ENCODE measurements at places on chromosomes 11 and 22.

DNA sequence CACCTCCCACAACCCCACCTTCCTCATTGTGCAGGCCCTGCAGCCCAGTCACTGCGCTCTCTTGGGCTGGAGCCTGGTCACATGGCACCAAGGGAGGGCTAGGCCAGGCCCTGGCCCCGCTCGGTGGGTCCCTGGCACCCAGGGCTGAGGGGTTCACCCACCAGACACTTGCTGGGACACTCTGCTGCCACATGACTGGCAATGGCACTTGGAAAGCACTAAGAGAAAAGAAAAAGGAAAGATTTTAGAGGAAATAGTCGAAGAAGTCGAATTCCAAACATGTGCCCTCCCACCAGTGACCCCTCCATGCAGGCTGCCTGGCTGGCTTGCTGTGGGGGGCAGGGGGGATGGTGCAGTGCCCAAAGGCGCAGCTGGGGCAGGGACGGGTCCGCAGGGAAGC lies 12.3 kb upstream of the TTLL8 start:
- no peak for DNase-seq

DNA sequence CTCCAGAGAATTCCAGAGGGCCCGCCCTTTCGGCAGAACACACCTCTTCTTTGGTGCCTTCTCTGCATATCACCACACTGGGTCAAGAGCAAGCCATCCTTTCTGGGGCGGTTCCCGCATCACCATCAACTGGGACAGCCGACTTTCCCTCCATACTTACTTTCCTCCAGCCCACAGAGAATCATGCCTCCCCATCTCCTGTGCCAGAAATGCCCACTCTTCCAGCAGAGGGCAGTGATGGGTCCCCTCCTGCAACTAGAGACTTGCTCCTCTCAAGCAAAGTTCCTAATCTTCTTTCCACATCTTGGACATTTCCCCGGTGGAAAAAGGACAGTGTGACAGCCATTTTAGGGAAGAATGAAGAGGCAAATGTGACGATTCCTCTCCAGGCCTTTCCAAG lies 157.7 kb downstream of the C11orf91 start:
- DNase-seq = no peak

GRCh38 chr22:37741312-37741795 lies 44.5 kb downstream of the TRIOBP start:
- no peak for DNase-seq

DNA sequence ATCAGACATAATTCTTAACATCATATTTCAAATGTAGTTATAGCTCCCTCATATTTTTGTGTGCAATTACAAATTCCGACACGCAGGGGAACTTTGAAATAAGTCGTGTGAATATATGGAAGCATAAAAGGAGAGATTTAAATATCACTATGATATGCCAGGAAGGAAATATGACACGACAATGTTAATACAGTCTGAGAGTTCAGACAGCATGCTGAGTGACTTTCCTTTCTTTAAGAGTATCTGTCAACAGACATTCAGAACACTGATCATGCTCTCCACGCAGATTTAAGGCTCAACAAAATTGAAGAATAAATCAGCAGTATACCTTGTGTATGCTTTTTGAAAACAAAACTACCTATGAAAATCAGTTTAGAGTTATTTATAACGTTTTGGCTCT lies 232.6 kb upstream of the CARD18 start:
- DNase-seq = no peak

DNA sequence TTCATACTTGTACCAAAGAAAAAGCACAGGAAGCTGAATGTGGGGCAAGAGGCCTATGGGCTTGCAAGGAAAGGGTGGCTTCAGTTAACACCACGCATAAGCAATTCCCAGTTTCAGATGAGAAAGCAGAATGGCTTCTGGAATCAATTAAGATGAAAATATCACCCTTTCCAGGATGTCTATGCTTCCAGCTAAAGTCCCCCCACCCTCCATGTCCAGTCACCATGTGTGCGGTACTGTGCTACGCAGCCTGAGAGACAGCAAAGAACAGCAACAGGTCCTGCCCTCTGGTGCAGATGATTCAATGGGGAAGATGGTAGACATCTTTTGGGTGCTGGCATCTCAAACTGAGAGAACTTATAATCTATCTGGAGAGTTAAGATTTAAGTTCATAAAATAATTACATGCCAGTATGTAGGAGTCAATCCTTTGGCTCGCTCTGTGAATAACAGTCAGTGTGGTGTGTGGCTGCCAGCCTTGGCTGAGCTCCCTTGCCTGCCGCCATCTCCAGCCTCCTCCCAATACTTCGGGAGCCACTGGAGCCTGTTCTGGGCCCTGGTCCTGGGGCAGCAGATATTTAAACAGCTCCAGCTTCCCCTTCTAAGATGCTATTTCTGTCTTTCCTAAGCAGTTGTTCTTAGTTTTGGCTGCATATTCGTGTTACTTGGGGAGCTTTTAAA lies 44.5 kb downstream of the ME3 start:
- no peak for DNase-seq

GRCh38 chr11:73429121-73429750 lies 53.0 kb downstream of the RELT start:
- no peak for DNase-seq

DNA sequence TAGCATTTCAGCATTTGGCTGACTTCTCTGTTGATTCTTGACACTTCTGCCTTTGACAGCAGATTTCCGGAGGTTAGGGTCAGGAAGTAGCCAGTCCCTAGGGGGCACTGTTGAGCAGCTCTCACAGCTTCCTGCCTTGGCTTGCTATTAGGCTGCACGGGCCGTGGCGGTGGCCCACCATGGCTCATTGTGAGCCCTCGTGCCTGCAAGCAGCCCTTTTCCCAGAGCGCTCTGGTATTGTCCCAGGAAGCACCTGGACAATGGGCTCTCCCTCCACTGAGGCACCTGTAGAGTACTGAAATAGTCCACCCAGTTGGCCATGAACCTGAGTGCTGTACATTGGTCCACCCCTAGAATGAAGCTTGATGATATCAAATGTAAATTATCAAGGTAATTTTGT lies 100.2 kb upstream of the GAL start:
- peak; percentile 36 for DNase-seq

GRCh38 chr11:95668131-95668530 lies 121.5 kb downstream of the FAM76B start:
- no peak for DNase-seq

DNA sequence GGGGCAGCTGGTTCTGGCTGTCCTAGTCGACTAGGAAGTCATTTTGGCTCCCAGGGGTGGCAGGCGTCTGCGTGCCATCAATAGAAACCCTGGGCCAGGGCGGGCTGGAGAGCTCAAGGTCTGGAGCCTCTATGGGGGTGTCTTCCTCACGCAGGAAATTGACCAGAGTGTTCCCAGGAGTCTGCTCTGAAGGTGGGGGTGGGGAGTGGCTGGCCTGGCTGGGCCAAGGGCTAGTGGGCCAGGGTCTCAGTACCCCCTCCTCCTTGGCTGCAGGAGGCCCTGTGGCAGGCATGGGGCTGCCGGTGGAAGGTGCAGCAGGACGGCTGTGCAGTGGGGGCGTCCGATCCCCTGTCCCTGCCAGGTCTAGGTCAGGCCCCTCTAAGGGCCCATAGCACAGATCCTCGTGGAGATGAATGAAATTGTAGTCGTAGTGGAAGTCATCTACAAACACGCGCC lies 64.6 kb downstream of the ARFGAP3 start:
- DNase-seq = no peak

- no peak for DNase-seq
These were observed 89.8 kb upstream of the PARVA start for GRCh38 chr11:12287374-12288211.

DNA sequence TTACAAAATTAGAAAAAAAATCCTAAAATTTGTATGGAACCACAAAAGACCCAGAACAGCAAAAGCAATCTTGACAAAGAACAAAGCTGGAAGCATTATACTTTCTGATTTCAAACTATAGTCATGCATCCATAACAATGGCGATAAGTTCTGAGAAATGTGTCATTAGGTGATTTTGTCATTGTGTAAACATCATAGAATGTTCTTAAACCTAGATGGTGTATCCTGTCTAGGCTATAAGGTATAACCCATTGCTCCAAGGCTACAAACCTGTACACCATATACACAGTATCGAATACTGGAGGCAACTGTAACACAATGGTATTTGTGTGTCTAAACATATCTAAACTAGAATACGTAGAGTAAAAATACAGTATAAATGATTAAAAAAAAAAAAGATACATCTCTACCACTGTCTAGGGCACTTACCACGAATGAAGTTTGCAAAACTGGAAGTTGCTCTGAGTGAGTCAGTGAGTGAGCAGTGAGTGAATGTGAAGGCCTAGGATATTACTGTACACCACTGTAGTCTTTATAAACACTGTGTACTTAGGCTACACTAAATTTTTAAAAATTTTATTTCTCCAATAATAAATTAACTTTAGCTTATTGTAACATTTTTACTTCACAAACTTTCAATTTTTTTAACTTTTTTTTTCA lies 18.1 kb upstream of the SC5D start:
- no peak for DNase-seq

- no peak for DNase-seq
These were observed 76.9 kb upstream of the PITPNB start for GRCh38 chr22:27995801-27996528.

DNA sequence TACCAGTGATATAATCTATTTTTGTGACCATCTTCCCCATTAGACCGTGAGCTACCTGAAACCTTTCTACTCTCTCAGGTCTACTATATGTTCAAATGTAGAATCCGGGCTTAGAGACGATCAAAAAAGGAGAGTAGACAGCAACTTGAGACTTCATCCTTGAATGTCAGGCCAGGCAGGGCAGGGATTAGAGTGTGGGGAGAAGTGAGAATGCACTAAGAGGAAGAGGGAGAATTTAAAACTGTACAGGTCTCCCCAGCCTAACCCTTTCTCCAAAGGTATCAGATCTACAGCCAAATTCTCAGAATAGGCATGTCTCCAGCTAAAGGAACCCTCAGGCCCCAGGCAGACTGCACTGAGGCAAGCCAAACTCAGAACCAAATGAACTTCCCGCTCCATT lies 935 bp downstream of the LAMTOR1 start:
- DNase-seq = no peak

DNA sequence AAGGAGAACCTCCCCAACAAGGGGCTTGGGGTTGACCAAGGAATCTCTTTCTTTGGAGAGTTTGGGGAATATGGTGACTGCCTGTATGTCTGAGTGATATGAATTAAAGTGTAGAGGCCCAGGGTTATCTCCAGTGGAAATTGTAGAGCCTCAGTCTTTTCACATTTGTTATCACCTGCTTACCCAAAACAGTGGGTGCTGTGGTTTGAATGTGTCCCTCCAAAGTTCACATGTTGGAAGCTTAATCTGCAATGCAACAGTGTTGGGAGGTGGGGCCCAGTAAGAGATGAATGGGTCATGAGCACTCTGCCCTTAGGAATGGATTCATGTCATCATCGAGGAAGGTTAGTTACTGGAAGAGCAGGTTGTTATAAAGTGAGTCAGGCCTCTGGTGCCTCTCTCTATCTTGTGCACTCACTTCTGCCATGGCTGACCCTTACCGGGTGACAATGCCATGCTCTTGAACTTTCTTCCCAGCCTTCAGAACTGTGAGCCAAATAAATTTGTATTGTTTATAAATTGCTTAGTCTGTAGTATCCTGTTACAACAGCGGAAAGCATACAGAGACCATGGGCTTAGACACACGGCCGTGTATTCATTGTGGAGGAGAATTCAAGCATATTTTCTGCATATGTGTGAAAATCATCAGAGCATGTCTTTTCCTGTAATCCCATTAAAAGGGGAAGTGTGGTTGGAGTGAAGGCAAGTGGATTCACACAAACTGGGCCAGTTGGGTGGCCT lies 114.1 kb upstream of the TBCEL start:
- no peak for DNase-seq

- DNase-seq = peak; percentile 8
These were observed 88.6 kb upstream of the CRYBB3 start for GRCh38 chr22:25110846-25111578.

GRCh38 chr22:49779211-49779610 lies 48.5 kb downstream of the BRD1 start:
- DNase-seq = no peak

- no peak for DNase-seq
These were observed 28.6 kb downstream of the PPARA start for GRCh38 chr22:46178755-46179505.

GRCh38 chr22:25493794-25494193 lies 70.7 kb upstream of the GRK3 start:
- no peak for DNase-seq

- DNase-seq = peak; percentile 27
These were observed 85.3 kb upstream of the SYT13 start for GRCh38 chr11:45371251-45372115.

DNA sequence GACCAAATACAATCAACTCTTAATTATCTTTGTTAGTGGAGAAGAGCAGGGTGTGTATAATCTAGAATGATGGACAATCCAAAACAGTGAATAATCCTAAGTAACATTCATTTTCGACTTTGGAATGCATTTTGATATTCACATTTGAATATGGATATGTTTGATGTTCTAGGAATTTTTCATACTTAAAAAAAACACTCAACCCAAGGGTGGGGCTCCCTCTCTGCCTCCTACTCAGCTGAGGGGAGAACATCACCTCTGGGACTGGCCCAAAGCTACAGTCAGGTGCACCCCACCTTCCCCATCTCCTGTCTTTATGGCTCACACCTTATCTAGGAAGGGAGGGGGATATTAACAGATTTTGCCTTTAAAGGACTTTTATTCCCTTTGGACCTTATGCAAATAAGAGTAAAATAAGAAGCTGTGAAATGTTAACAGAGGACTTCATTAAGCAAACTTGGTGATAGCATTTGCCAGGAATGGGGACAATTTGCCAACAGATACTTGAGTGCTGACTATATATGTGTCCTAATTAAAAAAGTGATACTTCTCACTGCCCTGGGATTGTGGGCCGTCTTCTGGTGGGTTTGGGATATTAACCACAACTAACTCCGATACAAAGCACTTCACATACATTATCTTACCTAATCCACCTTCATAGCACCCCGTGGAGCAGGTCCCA lies 187.0 kb downstream of the ST3GAL4 start:
- DNase-seq = no peak

DNA sequence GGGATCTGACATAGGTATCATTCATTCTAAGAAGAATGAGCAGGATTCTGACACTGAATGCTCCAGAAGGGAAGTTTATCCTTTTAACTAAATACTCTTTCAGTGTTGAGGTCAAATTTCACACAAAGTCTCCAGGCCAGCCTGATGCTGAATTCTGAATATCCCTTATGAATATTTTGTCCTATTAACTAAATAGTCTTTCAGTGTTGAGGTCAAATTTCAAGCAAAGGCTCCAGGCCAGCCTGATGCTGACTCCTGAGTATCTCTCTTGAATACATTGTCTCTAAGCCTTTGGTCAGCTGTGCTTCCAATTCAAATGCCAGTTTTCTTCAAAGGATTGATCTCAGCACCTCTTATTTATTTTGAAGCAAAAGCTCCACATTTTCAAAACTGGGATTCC lies 676.8 kb downstream of the NTM start:
- no peak for DNase-seq

DNA sequence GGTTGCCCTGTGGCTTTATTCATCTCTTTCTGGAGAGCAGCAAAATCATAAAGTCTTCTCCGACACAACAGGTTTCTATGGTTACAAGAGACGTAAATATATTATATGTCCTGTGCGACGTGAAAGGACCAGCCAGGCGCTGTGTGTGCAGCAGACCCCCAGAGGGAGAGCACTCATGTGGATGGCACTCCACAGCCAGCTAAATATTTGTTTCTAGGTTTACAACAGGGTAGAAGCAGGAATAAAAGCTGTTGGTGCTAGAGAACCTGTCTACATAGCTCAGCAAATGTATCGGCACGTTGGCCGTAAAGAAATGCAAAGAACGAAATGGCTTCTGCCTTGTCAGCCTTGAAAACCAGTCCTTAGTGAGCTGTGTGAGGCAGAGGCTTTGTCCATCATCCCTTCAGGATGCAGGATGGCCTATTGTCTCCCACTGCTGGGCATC lies 133.8 kb upstream of the PITPNB start:
- DNase-seq = no peak

- no peak for DNase-seq
These were observed 23.1 kb downstream of the NCAPD3 start for GRCh38 chr11:134200688-134201087.

Data from stimulated activated CD8-positive, alpha-beta memory T cell treated with anti-CD3 and anti-CD28 coated beads, Interleukin-2, amount 100 ng/mL, for 1 hour (primary cell).